EL (cell line): ENCODE measurements at places on chromosomes 7 and 10.

DNA sequence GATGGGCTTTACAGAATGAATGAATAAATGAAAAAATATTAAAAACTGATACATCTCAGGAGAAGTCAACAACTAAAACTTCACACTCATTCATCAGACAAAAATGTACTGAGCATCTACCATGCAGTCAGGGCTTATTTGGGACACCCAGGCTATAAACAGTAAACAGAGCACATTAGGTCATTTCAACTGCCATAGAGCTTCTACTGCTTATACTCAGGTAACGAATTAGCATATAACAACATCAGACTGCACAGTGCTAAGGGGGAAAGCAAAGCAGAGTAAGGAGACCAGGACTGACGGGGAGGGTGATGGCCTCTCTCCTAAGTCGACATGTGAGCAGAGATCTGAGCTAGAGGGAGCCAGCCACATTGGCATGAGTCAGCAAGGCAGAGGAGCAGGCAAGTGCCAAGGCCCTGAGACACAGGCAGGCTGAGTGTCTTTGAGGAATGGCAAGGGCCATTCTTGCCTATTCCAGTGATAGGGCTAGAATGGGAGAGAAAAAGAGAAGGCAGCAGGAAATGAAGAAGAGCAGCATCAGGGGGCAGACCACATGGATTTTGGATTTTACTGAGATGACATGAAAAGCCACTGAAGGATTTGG lies 528.9 kb downstream of the PARD3 start:
- DNase-seq: peak; percentile 75

- no peak for DNase-seq
Observed at GRCh38 chr10:105807935-105808587, 1167.0 kb downstream of the SORCS3 start.

DNA sequence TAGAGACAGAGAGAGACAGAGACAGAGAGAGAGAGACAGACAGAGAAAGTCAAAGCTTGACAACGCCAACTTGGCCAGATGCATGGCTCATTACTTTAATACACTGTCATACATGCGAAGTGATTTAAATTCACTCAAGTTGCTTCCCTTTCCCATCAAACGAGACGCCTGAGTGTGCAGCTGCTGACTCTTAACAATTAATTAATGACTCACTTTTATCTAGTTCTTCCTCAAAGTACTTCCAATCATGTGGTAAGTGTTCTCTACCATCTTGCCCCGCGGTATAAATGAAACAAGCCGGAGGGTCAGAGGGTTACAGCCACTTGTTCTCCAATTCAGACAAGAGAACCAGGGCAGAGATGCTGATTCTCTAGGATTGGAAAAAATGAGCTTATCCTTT lies 90.8 kb downstream of the SFMBT2 start:
- no peak for DNase-seq

DNA sequence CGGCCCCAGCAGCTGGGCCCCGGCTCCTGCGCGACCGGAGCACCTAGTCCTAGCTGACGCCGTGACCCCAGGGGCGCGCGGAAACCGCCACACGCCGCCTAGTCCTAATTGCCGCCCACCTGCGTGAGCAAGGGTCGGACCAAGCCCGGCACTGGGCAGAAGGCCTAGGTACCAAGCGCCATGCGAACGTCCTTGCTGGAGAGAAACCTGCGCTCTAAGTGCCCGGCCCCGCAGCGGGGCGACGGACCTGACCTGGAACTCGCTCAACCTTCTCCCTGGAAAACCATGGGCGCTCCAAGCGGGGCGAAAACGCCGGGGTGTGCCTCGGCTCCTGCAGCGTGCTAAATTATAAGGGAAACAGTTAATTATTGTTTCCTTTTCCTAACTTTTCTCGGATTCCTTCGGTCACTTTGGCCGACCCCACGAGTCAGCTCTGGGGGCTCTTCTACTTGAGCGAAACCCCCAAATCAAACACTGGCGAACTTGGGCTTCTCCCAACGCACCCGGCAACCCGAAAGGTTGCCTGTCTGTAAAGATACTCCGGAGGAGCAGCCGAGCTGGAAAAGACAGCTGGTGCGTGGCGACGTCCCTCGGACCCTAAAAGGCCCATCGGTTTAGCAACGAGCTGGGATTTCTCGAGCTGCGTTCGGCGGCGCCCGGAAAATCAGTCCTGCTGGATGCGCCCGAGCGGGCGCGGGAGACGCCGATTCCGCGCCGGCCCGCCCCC lies 5.3 kb upstream of the EBF3 start:
- no peak for DNase-seq

GRCh38 chr7:85324145-85324799 lies 137.4 kb upstream of the SEMA3D start:
- DNase-seq: no peak

GRCh38 chr7:70608229-70608628 lies 523.7 kb upstream of the GALNT17 start:
- DNase-seq: peak; percentile 5

DNA sequence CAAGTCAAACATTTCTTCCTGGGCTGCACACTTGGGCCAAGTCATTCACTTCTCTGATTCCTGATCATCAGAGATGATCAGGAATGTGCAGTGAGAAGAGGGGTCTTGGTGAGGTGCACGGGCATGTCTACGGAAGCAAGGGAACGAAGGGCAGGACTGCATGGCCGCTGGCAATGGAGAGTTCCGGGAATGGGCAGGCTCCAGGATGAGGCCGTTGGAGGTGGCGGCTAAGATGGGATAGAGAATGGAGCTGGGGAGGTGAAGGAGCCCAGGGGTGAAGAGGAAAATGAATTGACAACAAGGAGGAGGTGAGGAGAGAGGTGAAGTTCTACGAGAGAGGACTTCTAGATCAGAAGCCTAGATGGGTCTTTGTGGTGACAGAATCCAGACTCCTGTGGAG lies 260.0 kb downstream of the GRID1 start:
- DNase-seq: no peak

GRCh38 chr7:18361756-18362155 lies 133.8 kb upstream of the HDAC9 start:
- peak; percentile 7 for DNase-seq

GRCh38 chr7:116588225-116588624 lies 63.4 kb downstream of the CAV1 start:
- peak; percentile 86 for DNase-seq

- DNase-seq: no peak
Observed at GRCh38 chr7:139111147-139111546, 1.6 kb upstream of the ZC3HAV1 start.

DNA sequence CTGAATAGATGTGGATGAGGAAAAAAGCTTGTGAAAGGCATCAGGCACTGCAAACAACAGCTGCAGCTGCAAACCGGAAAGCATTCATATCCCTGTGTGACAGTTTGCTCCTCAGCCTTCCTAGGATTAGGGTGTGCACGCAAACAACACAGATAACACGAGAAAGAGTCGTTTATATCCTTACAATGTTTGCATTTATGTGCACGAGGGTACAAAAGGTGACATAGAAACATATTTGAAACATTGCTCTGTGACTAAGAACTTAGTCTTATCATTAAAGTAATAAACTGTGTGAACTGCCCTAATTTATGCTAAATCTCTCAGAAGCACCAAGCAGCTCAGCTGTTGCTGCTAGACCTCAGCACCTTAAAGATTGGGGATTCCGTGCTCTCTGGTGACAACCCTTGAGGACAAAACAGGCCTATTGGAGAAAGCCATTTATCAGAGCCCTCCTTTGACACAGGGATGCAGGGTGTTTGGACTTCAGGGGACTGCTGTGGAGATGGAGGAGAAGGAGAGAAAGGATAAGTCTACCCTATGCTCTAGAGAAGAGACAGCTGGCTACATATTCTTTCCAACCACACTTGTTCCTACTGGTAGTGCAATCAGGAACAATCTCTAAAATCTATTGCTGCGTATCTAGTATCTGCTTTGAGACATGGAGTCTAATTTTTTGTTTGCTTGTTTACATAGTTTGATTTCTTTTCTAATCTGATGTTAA lies 176.2 kb downstream of the GNAT3 start:
- DNase-seq: no peak
